ENCODE measurements at places on chromosomes 5 and 9.

DNA sequence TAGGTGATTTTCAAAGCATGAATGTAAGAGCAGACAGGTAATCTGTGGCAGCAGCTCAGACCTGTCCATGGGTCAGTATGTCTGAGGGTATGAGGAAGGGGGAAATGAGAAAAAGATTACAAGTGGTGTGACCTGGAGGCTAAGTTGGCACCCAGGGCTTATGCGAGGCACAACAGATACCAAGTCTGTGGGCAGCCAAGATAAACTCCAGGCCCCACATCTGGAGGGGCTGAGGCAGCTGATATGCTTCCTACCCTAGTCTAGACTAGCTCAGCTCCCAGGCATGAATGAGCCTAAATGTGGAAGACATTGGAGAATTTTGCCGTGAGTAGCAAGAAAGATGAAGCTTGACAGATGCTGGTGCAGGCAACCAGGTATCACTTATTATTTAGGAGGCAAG lies 151.7 kb downstream of the PIK3R1 start:
- DNase-seq = no peak

GRCh38 chr5:116271446-116272025 lies 186.7 kb downstream of the COMMD10 start:
- no peak for DNase-seq

DNA sequence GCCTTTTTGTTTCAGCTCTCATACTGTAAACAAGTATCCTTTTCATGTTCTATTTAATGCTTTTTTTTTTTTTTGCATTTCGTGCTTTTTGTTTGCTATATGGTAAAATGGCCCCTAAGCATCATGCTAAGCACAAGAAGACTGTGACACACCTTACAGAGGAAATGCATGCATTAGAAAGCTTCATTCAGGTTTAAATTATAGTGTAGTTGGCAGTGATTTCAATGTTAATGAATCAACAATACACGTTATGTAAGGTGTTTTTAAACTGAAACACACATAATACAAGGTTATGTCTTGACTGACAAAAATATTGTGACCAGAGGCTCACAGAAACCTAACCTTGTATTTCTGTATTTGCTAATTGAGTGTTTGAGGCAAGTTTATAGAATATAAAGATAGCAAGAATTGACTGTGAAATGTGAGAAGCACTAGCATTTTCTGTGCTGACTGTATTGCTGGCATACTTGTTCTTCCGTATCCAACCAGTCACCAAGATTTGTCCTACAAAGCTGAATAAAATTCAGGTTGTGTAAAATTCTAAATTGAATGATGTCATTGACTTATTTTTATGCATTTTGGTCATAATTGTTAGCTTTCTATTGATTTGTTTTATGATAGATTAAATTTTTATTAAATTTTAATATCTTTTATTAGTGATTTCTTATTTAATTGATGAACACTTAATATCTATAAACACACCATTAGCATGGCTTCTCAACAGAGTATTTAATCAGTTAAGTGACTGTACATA lies 4.1 kb downstream of the CFAP95 start:
- no peak for DNase-seq

DNA sequence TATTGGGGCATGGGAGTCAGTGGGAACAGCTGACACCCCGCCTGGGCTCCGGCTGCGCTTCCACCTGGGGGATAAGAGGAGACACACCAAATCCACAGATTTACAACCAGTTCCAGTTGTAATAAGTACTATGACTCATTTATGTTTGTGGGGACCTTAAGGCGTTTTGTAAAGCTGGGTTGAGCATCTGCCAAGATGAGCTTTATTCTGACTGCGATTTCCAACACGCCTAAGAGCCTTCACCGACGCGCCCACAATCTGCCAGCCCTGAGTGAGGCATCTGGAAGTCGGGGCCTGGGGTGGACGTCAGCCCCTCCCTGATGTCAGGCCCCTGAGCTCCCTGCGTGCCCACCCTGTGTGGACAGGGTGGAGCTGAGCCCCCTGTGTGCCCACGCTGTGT lies 14.3 kb upstream of the LHX3 start:
- DNase-seq = no peak

DNA sequence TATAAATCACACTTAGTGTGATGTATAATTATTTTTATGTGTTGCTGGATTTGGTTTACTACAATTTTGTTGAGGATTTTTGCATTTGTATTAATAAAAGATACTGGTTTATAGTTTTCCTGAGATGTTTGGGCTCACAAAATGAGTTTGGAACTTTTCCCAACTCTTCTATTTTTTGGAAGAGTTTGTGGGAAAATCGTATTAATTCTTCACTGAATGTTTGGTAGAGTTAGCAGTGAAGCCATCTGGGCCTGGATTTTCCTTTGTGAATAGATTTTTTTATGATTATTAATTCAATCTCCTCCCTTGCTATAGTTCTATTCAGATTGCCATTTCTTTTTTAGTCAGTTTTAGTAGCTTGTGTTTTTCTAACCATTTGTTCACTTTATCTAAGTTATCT lies 201.7 kb upstream of the NFIL3 start:
- no peak for DNase-seq

DNA sequence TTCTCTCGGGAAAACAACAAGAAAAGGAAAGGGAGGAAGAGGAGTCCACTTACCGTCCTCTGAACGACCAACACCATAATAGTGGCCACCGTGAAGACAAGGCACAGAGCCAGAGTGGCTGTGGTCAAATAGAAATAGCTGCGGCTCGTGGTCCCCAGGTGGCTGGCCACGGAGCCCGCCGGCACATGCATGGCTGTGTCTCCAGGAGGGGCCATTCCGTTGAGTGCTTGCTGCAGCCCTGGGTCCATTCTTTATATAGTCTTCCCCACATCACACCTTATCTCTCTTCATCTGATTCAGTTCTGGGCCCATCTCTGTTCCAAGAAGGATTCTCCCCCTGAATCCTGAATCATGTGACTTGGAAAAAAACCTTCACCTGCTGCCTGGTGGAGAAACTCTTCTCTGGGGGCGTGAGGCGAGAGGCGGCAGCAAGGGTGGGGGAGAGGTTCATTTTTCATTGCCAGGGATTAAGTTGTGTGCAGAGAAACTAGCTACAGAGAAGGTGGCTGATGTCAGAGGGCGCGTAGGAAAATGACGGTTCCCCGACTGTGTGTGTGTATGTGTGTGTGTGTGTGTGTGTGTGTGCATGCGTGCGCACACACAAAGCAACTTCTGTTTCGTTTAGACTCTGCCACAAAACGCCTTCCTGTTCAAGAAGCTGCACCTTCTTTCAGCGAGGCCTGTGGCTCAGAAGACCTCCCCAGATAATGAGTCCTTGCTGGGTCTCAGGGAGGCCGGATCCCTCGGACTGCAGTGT lies at the start of gene TNFSF8:
TNFSF8 (minus strand) TSS at position 536 of the 757 bp plus-strand sequence; CDS start at position 248, 288 bp downstream.
- DNase-seq = no peak

DNA sequence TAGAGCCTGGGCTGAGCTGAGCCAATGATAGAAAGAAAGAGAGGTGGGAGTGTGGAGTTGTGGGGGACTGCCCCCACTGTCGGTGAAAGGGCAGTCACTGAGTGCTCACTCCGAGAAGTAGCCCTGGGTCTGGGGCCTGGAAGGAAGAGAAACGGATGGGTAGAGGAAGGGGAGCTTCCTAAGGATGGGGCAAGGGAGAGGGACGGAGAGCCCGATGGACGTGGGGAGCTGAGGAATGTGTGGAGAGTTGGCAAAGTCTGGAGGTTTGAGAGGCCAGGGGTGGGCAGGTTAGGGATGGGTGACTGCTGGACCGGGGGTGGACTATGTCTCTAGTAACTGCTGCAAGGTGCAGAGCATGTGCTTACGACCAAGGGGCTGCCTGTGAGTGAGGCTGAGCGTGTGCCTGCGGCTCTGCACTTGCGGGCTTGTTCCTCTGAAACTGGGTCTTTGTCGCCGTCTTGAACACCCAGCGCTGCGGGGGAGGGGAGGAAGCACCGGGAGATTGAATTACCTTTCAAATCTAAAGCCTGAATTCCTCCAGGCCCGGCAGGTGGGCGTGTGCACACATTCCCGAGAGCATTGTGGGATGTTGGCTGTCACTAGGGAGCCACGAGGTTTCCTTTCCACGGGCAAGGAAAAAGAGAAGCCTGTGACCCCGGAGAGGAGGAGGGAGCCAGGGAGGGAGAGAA lies 76.4 kb upstream of the ARAP3 start:
- no peak for DNase-seq

DNA sequence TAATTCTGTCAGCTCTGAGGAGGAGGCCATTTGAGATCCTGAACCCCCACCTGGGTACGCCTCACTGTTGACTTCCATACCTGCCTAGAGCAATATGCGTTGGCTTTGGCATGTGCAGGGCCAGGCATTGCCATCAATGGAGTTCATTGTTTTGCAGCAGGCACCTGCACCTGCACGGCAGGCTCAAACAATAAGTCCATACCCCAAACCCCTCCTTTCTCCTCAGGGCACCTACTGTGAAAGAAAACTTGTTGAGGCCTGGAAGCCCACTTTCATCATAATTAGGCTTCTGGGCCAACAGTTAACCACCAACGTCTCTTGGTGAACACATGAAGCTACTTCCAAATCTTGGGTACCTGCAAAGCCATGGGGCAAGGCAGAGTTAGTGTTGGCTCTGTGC lies 238.7 kb downstream of the NFIB start:
- no peak for DNase-seq

DNA sequence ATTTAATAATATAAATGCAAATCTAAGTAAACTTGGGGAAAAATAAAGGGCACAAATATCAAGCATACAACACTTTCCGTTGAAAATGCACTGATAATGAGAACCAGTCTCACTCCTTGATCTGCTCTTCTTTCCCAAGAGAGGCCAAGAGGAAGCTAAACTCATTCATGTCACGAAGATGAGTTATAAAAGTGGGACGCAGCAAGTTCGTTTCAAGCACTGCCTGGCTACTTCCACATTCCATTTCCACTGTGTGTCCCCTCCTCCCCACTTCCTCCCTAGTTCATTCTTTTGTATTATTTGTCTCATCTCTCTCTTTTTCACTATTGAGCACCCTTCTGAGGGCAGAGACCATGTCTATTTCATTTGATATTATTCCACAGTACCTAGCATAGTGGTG lies 158.1 kb downstream of the SLC24A2 start:
- no peak for DNase-seq

GRCh38 chr9:120436983-120437475 lies 142.9 kb downstream of the CDK5RAP2 start:
- no peak for DNase-seq

GRCh38 chr5:178113841-178114324 lies 551 bp downstream of the N4BP3 start:
- no peak for DNase-seq

DNA sequence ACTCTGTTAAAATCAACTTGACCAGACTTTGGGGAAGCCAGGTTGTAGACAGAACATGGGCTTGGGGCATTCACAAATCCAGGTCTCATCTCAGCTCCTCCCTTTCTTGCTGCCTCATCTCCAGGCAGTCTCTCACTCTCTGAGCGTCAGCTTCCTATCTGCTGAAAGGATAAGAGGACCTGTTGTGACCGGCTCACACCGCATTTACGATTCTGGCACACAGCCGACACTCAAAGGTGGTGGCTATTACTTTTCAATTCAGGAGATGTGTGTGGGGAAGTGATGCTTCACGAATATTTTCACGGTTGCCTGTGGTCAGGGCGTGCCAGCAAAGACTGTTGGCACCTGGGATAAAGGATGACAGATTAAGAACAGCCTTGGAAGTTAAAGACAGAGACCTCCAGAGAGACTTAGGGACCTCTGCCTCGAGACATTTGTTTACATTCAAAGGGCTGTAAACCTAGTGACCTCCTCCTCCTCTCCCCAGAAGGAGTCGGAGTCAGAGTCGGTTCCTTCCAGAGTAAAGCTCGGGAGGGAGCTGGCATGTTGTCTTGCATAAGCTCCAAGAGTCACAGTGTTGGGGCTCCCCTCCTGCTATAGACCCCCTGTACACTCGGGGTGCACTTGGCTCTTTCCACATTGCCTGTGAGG lies 83.2 kb downstream of the AK8 start:
- no peak for DNase-seq

- DNase-seq = no peak
Measured at GRCh38 chr5:171681677-171682076, 103.9 kb upstream of the SMIM23 start.

DNA sequence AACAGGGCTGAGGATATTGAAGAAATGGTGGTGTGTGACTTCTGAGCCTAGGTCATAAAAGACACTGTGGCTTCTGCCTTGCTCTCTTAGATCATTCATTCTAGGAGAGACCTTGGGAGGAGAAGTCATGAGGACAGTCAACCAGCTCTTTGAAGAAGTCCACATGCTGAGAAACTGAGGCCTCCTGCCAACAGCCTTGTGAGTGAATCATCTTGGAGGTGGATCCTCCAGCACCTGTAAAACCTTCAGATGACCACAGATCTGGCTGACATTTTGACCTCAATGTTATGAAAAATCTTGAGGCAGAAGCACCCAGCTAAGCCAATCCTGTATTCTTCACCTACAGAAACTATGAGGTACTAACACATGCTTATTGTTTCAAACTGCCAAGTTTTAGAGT lies 165.9 kb downstream of the CARTPT start:
- DNase-seq = no peak

GRCh38 chr5:174311121-174311520 lies 265.6 kb downstream of the NSG2 start:
- DNase-seq = no peak

GRCh38 chr5:128491291-128491690 lies 46.8 kb downstream of the FBN2 start:
- no peak for DNase-seq

DNA sequence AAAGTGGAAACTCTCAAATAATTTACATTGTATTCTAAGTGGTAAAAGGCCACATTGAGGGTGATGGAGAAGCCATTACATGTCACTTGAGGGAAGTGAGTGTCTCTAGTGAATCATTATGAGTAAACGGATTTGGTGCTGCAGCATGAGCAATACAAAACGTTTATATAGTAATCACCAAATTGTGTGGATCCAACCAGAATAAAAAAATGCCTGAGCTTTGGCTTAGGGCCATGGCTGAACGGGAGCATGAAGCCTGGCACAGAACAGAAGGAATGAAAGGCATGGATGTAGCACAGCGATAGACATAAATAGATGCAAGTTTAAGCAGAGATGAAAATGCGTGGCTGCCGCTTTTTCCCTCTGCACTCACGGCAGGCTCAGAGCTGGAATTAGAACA lies 58.3 kb downstream of the PTTG1 start:
- no peak for DNase-seq

DNA sequence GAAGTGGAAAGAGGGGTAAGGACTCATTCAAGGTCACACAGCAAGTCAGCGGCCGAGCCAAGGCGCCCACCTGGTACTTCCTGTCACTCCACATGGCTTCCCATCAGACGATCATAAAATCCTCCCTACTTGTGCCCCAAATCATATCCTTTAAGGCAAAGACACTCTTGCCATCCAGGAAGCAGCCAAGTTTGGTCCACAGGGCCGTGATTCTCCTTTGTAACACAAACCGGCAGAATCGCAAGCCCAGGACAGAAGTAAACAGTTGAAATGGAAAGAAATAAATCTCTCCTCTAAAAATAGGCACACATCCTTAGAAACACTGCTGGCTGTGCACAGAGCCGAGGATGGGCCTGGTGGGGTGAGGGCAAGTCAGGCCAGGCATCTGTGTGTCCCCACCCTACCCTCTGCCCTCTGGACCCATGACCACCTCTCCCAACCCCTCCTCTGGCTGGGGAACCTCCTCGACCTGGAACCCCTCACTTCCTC lies 30.5 kb downstream of the TMOD1 start:
- DNase-seq = no peak

Measured in globus pallidus (tissue), 1 donor.